PC-3 (cell line): ENCODE measurements at places on chromosomes 3 and 15. TPM values are rescaled to one million over a fixed set of nuclear protein-coding genes. Genes with fewer than 3 reads are reported as not detected.

The P2RY13 gene
- total RNA-seq: not detected in 2 replicates

- no peak for DNase-seq
Measured at GRCh38 chr15:77695961-77696582, 63.4 kb upstream of the LINGO1 start.

DNA sequence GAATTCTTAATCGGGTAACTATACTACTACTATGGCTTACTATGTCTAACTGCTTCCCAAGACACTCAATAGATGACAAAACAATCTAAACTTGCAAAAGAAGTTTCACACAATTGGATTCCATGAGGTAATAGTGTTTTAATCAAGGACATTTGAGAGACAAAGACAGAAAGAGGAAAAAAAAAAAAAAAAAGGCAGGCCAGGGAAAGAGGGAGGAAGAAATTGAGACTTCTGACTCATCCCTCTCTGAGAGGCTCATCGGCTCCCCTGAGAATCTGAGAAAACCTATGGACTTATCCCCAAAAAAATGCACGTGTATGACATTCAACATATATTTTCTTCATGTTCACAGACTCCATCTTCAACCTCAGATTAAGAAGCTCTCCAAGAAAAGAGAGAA is 61.0 kb downstream of the SCAPER start:
- DNase-seq: no peak

GRCh38 chr3:193981504-193981903 is 154.4 kb upstream of the HES1 start:
- no peak for DNase-seq

The EHHADH gene
- total RNA-seq: 6.6 and 7.1 TPM in 2 replicates

The OCA2 gene
- not detected in 2 replicates for total RNA-seq

GRCh38 chr3:69675786-69676530 is 63.3 kb upstream of the MITF start:
- no peak for DNase-seq

GRCh38 chr15:75570126-75570845 is 8.8 kb downstream of the PTPN9 start:
- no peak for DNase-seq
